Cerebellum (tissue), 4 donors: ENCODE measurements at places on chromosomes 7 and 10.

DNA sequence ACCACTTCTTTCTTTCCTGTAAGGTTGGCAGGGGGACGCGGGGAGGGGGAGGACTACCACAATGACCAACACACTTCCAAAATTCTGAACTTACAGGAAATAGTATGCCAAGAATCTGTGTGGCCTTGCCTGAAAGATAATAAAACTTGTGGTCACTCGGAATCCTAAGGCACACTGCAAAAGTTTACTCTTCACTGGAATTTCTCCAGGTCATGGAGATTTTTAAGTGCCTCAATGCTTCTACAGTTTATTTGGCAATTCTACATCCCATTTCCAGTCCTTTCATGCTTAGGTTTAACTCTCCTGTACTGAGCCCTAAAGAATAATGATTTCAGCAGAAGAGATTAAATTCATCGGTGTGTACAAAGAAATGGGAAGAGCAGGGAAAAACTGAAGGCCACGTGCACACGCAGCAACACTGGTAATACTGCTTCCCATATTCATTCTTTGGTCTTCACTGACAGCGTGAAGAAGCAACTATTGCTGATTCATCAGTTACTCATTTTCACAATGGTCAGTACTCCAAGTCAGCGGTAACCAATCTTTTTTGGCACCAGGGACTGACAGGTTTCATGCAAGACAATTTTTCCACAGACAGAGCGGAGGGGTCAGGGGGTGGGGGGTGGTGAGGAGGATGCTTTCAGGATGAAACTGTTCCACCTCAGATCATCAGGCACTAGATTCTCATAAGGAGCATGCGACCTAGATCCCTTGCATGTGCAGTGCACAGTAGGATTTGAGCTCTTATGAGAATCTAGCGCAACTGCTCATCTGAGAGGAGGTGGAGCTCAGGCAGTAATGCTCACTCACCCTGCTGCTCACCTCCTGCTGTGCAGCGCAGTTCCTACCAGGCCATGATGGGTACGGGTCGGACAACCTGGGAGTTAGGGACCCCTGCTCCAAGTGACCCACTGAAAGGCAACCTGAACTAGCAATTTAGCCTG lies 9.8 kb downstream of the LARP4B start:
- no peak for DNase-seq

DNA sequence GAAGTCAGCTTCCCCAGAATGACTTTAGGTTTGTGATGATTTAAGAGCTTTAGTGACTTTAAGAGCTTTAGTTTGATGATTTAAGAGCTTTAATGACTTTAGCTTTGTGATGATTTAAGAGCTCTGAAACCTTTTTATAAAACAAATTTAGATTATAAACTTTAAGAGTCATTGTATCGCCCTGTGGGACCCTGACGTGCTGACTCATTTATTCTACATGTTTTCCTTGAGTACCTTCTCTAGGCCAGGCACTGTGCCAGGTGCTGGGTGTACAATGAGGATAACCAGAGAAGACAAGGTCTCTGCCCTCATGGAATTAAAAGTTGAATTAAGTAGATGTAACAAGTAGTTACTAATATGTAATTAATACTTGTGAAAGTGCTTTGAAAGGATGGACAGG lies 45.4 kb downstream of the CNNM1 start:
- DNase-seq = no peak

- DNase-seq = no peak
Observed at GRCh38 chr7:45187946-45188411, 30.4 kb downstream of the RAMP3 start.

GRCh38 chr7:4712281-4713182 lies 30.4 kb downstream of the FOXK1 start:
- DNase-seq = no peak

DNA sequence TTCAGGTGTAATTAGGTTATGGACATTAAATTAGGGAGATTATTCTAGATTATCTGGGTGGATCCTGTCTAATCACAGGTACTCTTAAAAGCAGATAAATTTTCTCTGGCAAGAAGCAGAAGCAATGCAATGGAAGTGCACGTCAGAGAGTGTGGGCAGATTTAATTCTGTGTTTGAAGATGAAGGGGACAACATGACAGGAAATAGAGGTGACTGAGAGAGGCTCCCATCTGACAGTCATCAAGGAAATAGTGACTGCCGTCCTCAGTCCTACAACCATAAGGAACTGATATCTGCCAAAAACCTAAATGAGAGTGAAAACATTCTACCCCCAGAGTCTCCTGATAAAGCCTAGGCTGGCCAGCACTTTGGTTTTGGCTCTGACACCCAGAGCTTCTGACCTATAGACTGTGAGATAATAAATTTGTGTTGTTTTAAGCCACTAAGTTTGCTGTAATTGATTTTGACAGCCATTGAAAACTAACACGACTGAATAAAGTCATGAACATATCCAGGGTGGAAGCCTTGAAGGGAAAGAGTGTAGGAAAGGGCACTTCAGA lies 30.5 kb upstream of the DDX50 start:
- DNase-seq = no peak

- no peak for DNase-seq
Observed at GRCh38 chr7:120064565-120064964, 208.4 kb upstream of the KCND2 start.
